GM12878 (cell line): ENCODE measurements at places on chromosomes 2 and 18.

GRCh38 chr18:42187611-42188380, 232.8 kb downstream of the PIK3C3 start:
- DNase-seq = peak; percentile 46

DNA sequence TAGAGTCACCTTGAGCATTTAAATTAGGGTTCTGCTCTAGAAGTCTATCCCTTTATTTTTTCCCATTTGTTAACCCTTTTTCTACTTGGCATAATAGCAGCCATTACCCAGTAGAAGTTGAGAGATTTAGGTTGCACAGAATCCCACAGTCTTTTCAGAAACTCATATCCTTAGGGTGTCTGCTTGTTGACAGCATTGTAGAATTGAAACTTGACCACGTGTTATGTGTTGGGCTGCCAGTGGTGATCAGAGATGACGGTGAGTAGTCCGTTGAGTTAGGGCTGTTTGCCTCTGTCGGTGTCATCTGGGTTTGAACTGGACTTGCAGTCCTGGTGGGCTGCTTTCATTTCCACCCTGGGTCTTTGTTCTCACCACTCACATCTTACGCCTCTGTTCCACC, 114.4 kb downstream of the NEDD4L start:
- DNase-seq = no peak

DNA sequence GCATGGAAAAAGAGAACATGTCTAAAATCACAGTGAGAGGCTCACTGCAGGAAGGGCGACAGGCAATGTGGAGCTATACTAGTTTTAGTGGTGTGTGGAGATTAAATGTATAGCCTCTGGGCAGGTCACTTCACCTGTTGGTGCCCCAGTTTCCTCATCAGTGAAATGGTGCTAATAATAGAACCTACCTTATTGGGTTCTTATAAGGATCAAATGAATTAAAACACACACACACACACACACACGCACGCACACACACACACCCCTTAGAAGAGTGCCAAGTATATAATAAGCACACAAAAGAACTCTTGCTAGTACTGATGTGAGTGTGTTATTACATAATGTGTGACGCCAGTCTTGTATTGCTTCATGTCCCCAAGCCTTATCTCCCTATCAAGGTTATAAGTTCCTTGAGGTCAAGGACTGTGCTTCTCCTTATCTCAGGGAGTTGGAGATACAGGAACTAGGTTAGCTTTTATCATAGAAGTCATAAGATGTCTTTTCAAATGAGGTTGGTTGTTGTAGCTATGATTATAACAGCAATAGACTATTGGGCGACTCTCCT, 98.0 kb upstream of the CXCR4 start:
- DNase-seq = no peak

DNA sequence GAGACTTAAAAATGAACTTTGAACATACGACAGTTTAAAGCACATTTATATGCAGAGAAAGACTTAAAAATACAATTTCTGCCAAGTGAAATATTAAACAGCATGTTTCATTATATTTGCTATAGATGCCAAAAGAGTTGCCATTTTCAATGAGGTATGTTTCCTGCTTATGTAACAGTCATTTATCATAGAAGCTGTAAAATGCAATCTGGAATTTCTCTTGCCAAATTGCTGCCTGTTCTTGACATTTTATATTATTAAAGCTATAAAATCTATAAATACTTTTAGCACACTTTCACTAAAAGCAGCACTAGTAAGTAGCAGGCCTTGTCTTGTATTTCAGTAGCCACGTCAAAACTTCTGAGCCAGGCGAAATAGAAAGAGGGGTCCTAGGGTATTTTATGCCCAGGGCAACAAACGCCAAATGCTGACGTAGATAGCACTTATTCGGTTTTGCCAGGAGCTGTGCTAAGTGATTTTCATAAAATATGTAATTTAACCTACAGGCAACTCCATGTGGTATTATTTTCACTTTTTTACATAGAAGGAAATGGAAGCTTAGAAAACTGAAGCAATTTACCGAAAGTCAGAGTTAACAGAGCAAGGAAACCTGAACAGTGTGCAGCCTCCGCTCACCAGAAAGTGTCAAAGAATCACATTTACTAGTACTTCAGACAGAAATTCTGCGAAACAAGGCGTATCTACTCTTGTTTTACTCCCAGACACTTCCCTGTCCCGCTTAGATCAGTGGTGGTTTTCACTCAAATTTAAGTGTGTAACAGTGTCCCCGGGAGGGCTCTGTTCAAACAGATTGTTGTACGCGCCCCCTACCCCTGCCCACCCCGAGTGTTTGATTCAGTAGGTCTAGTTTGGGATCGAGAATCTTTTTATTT, 1.2 kb upstream of the CYP20A1 start:
- no peak for DNase-seq

- DNase-seq = no peak
Observed at GRCh38 chr2:8215982-8216381, 465.9 kb upstream of the ID2 start.
